SIG-M5 (cell line): ENCODE measurements at places on chromosomes 1 and 21.

DNA sequence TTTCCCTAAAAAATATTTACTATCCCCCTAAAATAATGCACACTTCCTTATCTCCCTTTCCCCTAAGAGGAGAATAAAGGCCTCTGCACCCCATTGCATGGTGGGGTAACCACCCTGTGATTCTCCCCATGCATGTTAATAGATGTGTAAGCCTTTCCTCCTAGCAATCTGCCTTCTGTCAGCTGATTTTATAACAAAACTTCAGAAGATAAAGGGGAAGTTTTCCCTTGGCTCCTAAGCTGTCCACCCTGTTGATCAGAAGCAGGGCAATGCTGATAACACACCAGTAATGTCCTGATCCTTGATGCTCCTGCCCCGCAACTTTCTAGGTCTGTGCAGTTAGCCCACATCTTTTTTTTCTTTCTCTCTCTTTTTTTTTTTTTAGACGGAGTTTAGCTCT lies 11.4 kb upstream of the RNF187 start:
- DNase-seq, result no peak

GRCh38 chr1:17757426-17757825 lies 2.3 kb downstream of the ACTL8 start:
- DNase-seq, result no peak

- DNase-seq, result no peak
These were observed 103.0 kb downstream of the ZMYM4 start for GRCh38 chr1:35371506-35371905.

GRCh38 chr1:60903591-60903990 lies 178.8 kb upstream of the NFIA start:
- DNase-seq, result no peak

DNA sequence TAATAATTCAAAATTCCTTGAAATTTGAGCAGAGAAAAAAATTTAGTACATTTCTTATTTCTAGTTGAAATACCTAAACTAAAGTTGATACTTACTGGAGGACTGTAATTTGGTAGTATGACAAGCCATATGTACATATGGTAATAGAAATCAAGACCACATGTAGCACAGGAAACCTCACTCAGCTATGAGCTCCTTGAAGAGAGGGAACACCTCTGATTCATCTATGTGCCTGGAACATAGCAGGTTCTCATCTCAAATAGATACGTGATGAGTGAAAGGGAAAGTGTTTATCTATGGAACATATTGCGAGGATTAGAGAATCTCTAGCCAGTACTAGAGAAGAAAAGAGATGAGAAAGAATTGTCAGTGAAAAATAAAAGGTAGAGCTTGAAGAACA lies 47.9 kb upstream of the GNG4 start:
- no peak for DNase-seq

DNA sequence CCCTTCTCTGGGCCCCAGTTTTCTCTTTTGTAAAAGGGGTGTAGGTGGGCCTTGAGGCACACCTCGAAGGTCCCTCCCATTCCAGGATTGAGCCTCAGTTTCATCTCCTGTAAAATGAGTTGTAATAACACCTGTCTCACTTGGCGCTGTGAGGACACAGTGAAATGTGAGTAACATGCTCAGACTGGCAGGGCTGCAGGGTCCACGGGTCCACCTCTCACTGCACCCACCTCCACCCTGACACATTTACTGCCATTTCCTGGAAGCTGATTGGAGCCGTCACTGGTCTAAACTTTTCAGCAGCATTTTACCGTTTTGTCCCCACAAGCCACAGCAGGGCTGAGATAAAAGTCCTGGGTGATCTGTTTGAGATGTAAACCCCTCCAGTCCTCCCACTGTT lies 398.0 kb downstream of the PTPRU start:
- DNase-seq, result no peak

GRCh38 chr1:158251163-158251562 lies 3.1 kb upstream of the CD1A start:
- no peak for DNase-seq

DNA sequence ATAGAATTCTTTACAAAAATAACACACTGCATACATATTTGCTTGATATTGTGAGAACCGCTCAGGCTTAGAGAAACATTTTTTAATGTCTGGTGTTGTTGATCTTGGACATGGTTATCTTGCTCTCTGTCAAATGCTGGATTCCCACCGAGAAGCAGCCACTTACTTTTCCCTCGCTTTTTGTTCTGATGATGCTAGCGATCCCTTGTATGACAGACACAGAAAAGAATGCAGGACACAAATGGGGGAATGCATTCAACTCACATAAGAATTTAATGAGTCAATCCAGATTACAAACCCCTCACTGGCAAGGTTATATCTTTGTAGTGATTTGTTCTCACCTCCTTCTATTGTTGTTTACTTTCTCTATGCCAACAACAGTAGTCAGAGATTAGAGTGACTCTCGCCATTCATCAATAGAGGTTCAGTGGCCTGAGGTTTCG lies 76.8 kb upstream of the AKT3 start:
- DNase-seq, result no peak

GRCh38 chr1:71245246-71245645 lies 164.4 kb upstream of the ZRANB2 start:
- no peak for DNase-seq

GRCh38 chr1:41286486-41286885 lies 44.4 kb upstream of the SCMH1 start:
- DNase-seq, result no peak

DNA sequence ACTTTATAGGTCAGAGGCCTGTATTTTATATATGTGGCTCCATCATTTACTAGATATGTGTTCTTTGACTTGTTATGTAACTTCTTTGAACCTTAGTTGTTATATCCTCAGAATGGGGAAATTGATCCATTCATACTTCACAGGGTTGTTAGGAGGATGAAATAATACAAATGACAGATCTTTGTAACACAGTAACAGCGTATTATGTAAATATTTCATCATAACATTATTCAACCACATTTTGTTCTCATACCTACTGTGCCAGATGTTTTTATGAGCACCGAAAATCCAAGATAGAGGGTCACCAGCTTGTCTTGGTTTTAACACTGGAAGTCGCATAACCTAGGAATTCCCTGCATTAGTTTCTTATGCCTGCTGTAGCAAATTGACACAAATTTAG lies 3.3 kb downstream of the SUCO start:
- no peak for DNase-seq

- DNase-seq, result no peak
These were observed 27.8 kb downstream of the DNM3 start for GRCh38 chr1:171869097-171869496.

GRCh38 chr1:27609618-27610240 lies 5.8 kb upstream of the AHDC1 start:
- no peak for DNase-seq

GRCh38 chr1:90707363-90707710 lies 9.8 kb downstream of the BARHL2 start:
- no peak for DNase-seq

GRCh38 chr21:37064841-37065240 lies 8.0 kb downstream of the PIGP start:
- no peak for DNase-seq

DNA sequence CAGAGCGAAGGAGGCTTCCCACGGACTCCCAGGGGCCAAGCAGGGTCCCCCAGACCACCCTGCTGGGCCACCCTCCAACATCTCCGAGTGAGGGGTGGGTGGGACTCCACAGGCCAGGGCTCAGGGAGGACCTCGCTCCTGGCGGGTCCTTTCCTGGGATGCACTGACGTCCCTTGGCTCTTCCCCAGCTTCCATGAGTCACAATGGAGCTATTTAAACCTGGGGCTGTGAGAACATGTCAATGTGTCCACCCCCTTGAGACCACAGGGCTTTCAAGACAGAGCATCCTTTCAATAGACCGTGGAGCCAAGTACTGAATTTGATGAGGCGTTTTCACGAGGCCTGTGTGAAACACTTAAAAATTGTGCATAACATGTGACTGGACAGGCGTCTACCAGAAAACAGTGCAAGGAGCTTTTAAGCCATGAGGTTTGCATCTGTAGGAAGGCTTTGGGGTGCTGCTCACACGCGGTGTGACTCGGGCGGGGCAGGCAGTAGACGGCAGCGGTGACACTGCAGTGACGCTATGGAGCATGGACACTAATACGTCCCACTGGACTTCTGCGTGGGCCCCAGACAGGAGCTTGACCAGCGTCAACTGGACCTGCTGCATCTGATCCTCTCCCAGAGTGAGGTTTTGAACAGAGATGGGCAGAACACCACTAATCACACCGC lies 24.1 kb upstream of the NPHP4 start:
- no peak for DNase-seq

GRCh38 chr1:241532162-241532531 lies at the start of gene KMO:
TSS of gene KMO (plus strand) at chr1:241532378. CDS start at chr1:241532445, 67 bp downstream.
- DNase-seq, result no peak

- DNase-seq, result no peak
These were observed 2.1 kb downstream of the F3 start for GRCh38 chr1:94539496-94539895.

DNA sequence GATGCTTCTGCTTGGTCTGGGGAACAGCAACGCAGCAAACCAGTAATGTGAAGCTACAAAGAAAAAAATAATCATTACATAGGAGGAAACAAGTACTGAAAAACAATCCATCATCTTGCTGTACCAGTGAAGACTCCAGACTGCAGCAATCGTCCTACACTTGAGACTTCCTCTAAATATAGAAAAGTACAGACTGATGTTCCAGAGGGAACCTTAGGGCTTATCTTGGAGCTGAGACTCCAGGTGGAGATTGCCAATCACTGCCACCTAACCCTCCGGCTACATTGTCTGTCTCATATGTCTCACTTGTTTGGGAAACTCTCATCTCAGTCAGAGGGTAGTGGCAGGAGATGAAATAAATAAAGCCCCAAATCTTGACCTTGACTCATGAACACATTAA lies 9.4 kb upstream of the UHMK1 start:
- DNase-seq, result no peak

- DNase-seq, result no peak
These were observed 150.3 kb downstream of the HMGB4 start for GRCh38 chr1:34013958-34014737.

DNA sequence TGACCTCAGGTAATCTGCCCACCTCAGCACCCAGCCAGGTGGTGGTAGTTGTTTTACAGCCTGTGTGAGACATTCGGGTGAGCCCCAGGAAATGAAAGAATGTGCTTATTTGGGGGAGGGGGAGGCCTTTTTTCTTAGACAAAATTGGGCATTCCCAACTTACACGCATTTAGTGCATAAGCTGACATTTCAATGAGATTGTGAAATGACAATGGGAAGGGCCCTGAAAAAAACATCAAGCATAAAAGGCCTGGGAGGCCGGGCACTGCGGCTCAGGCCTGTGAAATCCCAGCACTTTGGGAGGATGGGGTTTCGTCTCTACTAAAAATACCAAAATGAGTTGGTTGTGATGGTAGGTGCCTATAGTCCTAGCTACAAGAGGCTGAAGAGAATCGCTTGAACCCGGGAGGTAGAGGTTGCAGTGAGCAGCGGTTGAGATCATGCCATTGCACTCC lies 5.0 kb downstream of the GAS5 start:
- no peak for DNase-seq

DNA sequence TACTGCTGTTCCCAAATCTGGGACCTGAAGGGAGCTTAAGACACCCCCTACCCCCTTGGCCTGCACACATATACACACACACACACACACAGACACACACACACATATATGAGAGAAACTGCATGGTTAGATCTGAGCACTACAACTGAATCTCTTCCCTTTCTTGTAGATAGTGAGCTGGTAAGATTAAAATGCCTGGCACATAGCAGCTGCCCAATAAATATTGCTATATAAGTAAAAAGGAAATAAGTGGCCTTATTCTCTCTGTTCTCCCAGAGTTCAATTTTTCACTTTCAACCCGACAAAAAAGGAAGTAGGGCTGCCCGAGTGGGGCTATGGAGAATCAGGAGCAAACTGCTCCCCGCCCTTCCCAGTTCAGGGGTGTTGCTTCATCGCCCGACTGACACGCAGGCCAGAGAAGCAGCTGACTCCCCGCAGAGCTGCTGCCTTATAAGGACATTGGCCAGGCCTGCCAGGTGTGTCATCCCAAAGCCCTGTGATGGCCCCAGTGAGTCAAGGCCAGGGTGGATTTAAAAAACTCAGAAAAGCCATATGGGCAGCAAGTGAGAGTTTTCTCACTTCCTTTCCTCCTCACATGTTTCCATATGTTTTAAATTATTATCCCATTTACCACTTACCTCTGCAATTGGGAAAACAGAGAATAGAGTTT lies 106.5 kb upstream of the SLC44A3 start:
- DNase-seq, result peak; percentile 51

- no peak for DNase-seq
These were observed 17.7 kb upstream of the ELAVL4 start for GRCh38 chr1:50091068-50091467.

- no peak for DNase-seq
These were observed 186.5 kb upstream of the VAMP3 start for GRCh38 chr1:7584643-7585042.

DNA sequence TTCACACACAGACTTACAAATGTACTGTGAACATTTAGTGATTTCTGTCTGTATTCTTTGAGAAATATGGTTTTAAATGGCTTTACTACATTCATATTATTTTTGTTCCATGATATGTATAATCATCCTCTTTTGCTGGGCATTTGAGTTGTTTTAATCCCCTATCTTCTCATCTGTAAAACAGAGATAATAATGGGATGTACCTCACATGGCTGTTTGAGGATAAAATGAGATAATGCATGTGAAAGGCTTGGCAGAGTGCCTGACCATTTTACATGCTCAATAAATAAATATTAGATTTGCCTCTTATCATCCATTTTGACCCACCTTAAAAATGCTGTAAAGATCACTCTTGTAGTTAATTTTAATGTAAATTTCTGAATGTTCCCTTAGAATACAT lies 197.2 kb downstream of the C1orf94 start:
- DNase-seq, result no peak

GRCh38 chr1:98903261-98903660 lies 101.4 kb downstream of the PLPPR5 start:
- DNase-seq, result no peak

GRCh38 chr21:45256912-45257672 lies 30.6 kb downstream of the POFUT2 start:
- DNase-seq, result no peak

DNA sequence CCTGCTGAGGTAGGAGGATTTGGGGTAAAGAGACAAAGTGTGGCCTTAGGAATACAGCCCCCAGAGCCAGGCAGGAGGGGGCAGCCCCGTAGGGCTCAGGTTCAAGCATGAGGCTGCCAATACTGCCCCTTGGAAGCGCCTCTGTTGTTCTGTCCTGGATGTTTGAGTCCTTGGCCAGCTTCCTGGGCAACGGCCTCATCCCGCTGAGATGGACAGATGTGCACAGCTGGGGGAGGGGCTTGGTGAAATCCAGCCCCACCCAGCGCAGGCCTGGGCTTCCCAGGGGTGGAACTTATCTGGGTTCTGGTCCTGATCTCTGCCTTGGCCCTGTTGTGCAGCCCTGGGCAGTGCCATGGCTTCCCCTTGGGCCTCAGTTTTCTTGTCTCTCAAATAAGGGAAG lies 34.8 kb upstream of the MAN1C1 start:
- no peak for DNase-seq

GRCh38 chr1:187839873-187840272 lies 1011.1 kb downstream of the PLA2G4A start:
- DNase-seq, result no peak

DNA sequence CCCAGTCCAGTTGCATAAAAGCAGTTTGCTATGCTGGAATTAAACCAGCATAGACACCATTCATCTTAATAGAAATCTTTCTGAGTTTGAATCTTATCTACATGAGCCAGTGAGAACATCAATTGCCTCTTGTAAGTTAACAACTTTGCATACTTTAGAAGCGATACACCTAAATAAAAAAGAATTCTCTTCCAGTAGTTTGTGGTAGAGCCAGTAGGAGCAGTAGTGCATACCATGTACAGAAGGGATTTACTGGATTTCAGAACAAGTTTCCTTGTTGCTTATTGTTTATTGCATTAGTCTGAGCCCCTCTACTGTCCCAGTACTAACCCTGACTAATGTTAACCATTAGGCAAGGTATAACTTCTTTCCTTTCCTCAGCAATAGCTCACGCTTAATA lies 313.1 kb downstream of the TGFB2 start:
- no peak for DNase-seq
